T-helper 22 cell (primary cell): ENCODE measurements at places on chromosomes 4 and X.

- DNase-seq: no peak
Measured at GRCh38 chr4:7370038-7370437, 64.7 kb downstream of the PSAPL1 start.

- DNase-seq: no peak
Measured at GRCh38 chrX:123993326-123993725, 31.8 kb downstream of the STAG2 start.

- DNase-seq: no peak
Measured at GRCh38 chrX:39895218-39896110, 202.3 kb downstream of the BCOR start.

DNA sequence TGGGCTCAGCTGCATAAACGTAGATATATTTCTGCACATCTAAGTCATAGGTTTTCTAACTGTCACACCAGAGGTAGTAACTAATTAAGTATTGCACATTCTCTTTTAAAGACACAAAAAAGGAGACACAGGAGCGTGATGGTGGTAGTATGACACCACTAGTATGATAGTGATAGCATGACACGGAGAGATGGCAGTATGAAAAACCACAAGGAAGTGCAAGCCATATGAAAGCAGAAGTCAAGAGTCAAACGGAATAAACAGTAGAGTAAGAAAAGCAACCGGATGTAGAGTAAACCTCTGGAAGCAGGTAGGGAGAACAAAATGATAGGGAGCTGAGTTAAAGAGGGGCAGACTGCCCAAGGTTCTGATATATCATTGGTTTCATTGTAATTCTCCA, 382.2 kb upstream of the INTU start:
- no peak for DNase-seq

DNA sequence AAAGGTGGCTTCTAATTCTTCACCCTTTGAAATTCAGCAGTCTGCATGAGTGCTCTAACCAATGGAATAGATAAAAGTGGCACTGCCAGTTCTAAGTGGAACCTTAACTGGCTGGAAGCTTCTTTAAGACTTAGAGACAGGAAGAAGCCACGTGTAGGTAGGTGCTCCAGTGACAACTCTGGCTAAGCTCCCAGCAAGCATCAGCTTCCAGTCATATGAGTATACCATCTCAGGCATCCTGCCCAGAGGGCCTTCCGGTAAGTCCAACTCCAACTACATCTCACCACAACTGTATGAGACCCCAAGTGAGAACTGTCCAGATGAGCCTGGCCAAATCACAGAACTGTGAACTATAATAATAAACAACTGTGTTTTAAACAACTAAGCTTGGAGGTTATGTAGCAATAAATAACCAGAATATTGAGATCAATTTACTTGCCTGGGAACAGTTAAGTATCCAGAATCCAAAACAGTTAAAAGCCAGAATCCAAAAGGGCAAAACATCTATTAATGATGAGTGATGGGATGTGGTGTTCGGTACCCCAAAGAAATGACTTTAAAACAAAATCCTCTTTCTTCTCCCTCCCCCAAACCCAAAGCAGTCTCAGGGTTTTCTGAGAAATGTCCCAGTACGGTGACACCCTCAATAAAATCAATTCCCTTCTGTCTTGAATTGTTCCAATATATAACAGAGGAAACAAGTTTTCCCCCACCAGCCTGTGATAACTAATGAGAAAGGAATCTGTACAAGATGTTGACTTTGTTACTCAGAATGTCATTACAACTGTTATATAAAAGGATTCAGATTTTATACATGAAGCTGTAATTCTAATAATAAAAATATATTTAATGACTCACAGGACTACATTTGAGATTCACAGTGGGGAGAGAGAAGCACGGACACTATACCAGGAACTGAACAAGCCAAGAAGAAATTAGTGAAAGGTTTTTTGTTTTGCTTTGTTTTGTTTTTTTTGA, 4.2 kb downstream of the TSPAN5 start:
- DNase-seq: no peak

DNA sequence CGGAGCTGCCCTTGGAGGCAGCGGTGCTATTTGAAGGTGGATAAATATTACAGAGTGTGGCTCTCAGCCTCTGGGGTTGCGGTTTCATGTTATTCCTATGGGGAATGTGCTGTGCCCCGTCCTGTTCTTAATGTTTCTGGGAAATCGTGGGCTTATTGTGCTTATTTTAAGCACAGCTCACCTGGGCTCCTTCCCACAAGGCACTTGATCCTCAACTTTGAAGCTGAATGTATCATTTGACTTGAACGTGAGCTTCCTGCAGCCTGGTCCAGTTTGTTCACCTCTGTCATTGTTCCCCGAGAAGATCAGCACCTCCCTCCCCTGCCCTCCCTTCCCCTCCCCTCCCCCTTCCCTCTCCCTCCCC, 3.9 kb downstream of the SORCS2 start:
- DNase-seq: no peak

DNA sequence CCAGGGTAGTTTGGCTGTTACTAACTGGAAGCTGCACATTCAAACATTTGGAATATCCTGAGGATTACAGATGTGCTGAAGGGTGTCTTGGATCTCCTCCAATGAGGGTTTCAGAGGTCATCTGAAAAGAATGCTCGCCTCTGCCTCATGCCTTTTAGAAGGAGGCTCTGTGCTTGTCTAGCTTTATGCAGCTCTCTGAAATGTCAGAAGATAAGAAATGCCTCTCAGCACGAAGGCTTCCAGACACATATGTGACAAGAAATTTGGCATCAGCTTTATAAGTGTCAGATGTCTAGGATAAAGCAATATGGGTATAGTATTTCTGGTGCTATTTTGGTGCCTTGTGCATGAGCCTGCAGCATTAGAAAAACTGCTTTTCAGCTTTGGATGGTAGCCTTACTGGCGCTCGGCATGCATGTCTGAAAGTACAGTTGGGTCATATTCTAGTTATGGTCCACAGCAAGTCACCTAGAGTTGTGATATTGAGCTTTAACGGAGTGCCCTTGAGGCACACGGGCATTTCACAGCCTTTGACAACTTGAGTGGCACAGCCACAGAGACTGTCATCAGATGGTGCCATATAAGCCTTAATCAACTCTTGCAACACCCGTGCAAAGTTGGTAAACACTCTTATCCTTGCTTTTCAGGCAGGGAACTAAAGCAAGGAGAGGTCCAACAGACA, 70.8 kb upstream of the PGRMC2 start:
- DNase-seq: no peak

DNA sequence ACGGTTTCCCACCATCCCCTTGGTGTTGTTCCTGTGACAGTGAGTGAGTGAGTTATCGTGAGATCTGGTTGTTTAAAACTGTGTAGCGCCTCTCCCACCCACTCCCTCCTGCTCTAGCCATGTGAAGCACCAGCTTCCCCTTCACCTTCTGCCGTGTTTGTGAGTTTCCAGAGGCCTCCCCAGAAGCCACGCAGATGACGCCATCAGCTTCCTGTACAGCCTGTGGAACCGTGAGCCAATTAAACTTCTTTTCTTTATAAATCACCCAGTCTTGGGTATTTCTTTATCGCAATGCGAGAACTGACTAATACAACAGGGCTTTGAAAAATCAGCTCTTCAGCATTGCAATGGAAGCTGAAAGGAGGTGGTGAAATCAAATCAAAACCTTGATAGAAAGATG, 50.0 kb downstream of the FGFBP1 start:
- DNase-seq: no peak

GRCh38 chr4:75498041-75498440, 16.2 kb downstream of the RCHY1 start:
- DNase-seq: no peak

GRCh38 chr4:82042042-82042441, 331.7 kb downstream of the HNRNPD start:
- DNase-seq: no peak

GRCh38 chrX:153642051-153642654, 4.8 kb upstream of the DUSP9 start:
- no peak for DNase-seq

DNA sequence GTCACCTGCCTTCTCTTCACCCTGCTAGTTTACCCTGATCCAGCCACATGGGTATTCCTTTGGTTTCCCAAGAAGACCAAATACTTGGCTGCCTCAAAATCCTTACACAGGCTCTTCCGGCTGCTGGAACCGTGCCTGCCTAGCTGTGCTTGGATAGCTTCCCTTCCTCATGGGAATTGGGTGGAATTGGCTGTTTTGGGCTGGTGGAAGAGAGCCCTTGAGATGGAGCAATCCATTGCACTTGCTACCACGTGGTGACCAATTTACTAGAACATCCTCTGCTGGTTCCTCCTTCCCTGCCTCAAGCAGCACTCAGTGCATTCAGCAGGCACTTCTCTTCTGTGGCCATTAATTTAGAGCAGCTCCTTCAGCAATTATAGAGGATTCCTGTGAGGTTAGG, 119.3 kb upstream of the AP1S2 start:
- no peak for DNase-seq

DNA sequence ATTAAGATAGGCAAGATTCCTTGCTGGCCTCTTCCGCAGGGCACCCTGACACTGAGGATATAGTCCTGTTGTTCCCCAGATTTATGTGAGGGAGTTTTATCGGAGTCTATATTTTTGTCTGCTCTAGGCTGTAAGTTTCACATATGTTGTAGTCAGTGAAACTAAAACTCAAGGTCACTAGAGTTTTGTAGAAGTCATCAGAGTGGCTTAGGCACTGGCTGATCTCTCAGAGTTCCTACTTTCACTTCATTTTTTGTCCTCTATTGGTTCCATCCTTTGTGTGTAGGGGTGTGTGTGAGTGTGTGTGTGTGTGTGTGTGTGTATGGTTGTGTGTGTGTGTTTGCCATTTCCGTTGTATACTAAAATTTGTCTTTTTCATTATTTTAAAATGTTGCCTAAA, 577.5 kb downstream of the IQCM start:
- no peak for DNase-seq

GRCh38 chr4:3869661-3870566, 103.7 kb downstream of the ADRA2C start:
- no peak for DNase-seq

DNA sequence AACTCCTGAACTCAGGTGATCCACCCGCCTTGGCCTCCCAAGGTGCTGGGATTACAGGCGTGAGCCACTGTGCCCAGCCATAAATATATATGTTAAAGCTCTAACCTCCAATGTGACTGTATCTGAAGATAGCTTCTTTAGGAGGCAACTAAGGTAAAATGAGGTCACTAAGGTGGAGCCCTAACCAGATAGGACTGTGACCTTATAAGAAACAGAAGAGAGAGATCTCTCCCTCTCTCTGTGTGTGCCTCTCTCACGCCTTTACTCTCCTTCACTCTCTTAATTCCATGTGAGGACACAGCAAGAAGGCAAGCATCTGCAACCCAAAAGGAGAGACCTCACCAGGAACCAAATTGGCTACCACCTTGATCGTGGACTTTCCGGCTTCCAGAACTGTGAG, 926 bp upstream of the MAGIX start:
- DNase-seq: no peak

- no peak for DNase-seq
Measured at GRCh38 chr4:109811707-109812106, 3.9 kb upstream of the GAR1 start.
